ENCODE measurements at places on chromosomes 5 and 9.

DNA sequence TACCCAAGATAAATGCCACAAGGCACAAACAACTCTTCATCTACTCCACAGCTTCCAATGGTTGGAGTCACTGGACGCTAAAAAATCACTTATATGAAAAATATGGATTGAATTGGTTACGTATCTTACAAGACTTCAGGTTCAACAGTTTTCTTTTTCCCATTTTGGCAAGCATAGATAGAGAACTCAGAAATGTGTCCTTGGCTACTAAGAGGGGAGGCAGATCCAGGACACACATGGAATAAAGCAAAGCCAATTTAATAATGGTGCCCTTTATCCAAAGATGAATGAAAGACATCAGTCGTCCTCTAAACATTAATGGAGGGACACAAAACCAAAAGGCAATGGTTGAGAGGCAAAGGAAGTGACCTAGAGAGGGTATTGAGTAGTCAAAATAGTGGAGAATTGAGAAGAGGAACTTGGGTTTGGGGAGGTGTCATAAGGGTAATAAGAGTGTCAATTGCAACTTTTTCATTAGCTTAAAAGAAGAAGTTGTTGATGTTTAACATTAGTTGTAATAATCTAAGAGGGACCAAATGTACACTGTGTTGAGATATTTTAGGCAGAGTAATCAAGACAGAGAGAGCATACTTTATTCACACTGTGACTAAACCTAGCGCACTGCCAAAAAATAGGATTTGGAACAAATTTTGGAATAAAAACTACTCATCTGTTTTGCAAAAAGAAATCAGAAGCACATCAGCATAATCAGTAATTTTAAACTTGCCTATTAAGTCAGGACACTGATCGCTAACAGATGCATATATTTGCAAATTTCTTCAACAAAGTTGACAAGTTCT is 308.2 kb downstream of the ARL15 start:
- DNase-seq: peak; percentile 44

GRCh38 chr5:89080467-89081116 is 197.6 kb upstream of the MEF2C start:
- DNase-seq: no peak

DNA sequence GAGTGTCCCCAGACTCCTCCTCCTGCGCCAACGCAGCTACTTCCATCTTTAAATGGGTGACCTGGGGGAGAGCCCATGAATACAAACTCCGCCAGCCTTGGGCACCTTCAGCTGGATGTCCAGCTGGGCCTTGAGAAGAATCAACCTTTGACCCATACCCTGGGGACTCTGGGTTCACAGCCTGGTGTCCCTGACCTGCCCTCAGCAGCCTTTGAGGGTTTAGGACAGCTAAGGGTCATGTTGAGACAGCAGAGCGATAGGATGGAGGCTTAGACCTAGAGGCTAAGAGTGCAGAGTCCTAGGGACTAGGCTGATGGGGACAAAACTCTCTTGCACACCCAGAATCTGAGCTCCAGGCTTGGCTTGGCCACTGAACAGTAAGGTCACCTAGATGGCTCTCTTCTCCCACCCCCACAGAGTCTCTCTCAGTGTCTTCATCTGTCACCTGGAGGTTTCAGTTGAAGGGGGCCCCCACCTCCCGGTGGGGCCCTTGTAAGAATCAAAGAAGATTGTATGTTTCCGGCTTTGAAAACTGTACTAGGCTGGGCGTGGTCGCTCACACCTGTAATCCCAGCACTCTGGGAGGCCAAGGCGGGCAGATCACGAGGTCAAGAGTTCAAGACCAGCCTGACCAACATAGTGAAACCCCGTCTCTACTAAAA is 6.7 kb upstream of the AQP3 start:
- DNase-seq: no peak

- DNase-seq: no peak
Measured at GRCh38 chr5:167248257-167248656, 1043.2 kb upstream of the WWC1 start.

DNA sequence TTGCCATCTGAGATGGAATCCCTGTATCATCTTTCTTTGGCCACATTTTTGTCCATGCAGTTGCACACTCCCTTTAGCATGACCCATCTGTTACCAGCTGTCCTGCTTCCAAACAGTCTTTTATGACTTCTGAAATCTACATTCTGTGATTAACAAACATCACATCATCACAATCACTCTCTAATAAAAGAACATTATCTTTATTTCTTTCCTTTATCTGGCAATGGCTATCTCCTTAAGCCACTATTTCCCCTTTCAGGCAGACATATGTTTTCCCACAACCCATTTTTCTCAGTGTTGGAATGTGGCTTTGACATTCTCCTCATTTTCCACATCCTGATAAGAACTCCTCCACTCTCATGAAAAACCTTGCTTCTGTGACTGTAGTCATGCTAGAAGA is 141.0 kb downstream of the ST8SIA4 start:
- peak; percentile 45 for DNase-seq

- DNase-seq: peak; percentile 70
Measured at GRCh38 chr5:146878476-146879172, at the start of gene PPP2R2B. TSS of gene PPP2R2B (minus strand) at chr5:146878757.

- DNase-seq: no peak
Measured at GRCh38 chr5:34500236-34500847, 155.8 kb upstream of the RAI14 start.
